ENCODE measurements at places on chromosomes 4 and X. TPM values are rescaled to one million over a fixed set of nuclear protein-coding genes. Genes with fewer than 3 reads are reported as not detected.

- DNase-seq = no peak
Observed at GRCh38 chr4:182778222-182778982, 138.8 kb downstream of the DCTD start.

SULT1B1 gene
- total RNA-seq = 2.4 TPM

ARHGAP10 gene
- total RNA-seq = 53.9 TPM

- no peak for DNase-seq
Observed at GRCh38 chrX:39492497-39493162, 605.1 kb downstream of the BCOR start.

DNA sequence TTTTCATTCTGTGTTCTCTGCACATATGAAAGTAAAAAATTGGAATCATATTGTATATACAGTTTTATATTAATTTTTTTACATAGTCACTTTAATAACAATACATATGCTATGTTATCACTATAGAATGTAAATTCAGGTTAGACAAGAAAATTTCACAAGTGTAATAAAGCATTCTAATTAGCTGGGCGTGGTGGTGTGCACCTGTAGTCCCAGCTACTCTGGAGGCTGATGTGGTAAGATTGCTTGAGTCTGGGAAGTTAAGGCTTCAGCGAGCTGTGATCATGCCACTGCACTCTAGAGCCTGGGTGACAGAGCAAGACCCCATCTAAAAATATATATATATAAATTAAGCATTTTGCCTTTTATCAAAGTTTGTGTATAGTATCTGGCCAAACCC is 95.7 kb downstream of the ANXA3 start:
- DNase-seq = no peak

HMGN5 gene
- total RNA-seq = 5.3 TPM

DNA sequence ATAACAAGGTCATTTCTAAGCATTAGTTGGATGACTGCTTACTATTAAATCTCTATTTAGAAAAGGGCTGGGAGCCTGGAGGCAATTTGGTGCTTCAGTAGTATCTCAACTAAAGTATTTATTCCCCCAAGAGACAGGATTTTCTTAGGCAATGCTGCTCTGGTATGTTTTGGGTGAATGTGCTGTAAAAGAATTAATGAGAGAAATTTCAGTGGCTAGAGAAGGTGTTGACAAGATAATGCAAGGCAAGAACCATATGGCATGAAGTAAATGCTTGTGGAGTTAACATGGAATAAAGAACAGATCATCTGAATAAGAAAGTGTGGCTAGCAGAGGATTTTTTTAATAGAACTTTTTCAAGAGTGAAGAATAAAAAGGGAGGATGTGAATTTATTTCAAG is 3.9 kb downstream of the CYP2U1 start:
- DNase-seq = no peak

GAGE2A gene
- not detected for total RNA-seq

KCND1 gene
- total RNA-seq = 3.2 TPM

HADH gene
- total RNA-seq = 32.0 TPM

- no peak for DNase-seq
Observed at GRCh38 chr4:30904588-30904987, 184.4 kb downstream of the PCDH7 start.

- no peak for DNase-seq
Observed at GRCh38 chr4:188214861-188215260, 75.6 kb downstream of the TRIML1 start.

DNA sequence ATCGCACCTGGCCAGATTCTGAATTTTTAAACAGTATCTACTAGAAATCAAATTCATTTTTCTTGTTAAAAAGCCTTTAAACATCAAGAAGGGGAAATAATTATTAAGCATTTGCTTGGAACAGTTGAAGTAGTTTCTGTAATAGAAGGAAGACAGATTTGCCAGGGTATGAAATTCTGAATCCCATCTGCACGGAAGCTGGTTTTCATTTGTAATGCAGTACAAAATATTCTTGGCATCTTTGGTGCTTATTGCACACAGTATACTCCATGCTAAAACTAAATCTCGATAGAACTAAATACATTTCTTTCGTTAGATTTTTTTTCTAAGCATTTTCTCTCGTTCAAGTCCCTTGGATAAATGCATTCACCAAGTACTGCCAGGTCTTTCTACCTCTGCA is 25.3 kb downstream of the TRIM2 start:
- no peak for DNase-seq

- no peak for DNase-seq
Observed at GRCh38 chrX:155876704-155877103, 4.4 kb upstream of the VAMP7 start.

POU3F4 gene
- not detected for total RNA-seq

DNA sequence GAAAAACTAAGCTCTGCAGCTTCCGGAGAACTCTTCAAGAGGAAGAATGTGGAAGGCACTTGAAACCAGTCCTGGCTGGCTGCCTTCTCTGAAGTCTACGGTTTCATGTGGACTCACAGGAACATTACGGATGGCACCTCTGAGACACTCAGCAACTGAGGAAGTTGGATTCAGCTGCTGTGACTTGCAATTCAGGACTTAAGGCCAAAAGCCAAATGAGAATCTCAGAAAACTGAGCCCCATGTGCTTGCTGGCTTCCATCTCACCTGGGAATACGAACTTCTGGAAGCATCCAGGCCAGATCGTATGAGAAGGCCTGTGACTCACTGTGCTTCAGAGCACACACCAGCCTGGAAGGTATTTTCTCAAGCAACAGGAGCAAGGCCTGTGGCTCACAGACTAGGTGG is 107.8 kb upstream of the GPC4 start:
- no peak for DNase-seq

UNC5C gene
- 21.6 TPM for total RNA-seq

- no peak for DNase-seq
Observed at GRCh38 chr4:88629826-88630225, 37.5 kb downstream of the HERC3 start.

GRCh38 chr4:166312166-166312565 is 439.1 kb downstream of the TLL1 start:
- DNase-seq = no peak

TCEAL7 gene
- 90.0 TPM for total RNA-seq

GRCh38 chr4:141599853-141600252 is 36.5 kb upstream of the IL15 start:
- no peak for DNase-seq

DNA sequence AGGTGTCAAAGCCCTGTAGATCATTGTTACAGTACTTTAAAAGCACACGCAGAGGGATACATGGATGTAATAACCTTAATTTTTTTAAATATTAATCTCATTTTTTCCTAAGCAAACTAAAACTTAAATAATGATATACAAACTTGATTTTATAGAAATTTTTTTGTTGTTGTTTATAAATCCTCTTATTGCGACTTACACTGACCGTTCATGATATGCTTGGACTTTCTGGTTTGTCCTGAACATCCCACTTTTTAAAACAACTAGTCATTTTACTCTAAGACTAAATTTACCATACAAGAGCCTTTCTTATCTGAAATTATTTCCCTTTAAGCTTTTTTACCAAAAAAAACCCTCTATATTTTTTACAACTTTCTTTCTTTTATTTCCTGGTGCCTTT is 2106.0 kb downstream of the PCDH7 start:
- no peak for DNase-seq

GRCh38 chrX:67044866-67045265 is 406.0 kb upstream of the EDA2R start:
- no peak for DNase-seq

- no peak for DNase-seq
Observed at GRCh38 chr4:14856934-14857235, 145.4 kb upstream of the CPEB2 start.

GRCh38 chr4:184310171-184310567 is 92.5 kb upstream of the ENPP6 start:
- DNase-seq = no peak

DNA sequence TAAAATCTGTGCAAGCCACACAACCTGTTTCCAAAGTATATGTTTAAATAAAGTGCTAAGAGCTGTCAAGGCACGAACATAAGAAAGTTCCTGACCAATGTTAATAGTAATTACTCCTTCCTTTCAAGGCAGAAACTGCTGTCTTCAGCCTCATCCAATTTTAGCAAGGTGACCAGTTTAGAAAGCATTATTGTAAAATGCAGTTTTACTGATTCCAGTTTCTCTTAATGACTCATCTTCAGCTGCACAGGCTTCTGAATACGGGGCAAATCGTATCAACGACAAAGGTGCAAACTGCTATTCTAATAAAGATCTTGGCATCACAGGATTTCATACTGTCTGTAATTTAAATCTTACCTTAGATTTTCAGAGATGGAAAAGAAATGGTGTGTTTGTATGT is 87.5 kb downstream of the PPP3CA start:
- DNase-seq = no peak

GRCh38 chr4:173958445-173958844 is 325.0 kb downstream of the FBXO8 start:
- no peak for DNase-seq

GRCh38 chr4:73702796-73703287 is 37.5 kb upstream of the CXCL8 start:
- DNase-seq = no peak

DNA sequence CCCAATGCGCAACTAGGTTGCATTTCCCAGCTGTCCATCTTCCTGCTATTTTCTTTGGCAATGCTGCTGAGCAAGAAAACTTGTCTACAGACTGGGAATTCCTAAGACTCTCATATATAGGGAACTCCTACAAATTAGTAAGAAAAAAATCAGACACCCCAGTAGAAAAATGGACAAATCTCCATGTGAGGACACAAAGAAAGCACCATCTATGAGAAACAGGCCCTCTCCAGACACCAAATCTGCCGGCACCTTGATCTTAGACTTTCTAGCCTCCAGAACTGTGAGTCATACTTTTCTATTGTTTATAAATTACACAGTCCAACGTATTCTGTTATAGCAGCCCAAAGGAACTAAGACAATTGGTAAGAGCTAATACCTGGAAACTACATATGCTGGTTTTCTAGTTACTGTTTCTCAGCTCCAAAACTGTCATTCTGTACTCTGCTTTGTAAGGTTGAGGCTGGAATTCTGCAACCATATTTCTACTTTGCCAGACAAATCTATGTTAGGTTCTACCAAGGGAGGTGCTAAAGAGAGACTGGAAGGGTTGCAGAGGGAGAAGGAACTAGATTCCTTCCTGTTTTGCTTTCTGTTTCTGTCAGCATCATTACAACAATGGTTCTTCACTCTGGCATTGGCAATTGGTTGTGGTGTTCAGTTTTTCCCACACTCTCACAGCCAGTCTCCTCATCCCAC is 35.7 kb upstream of the FAM241A start:
- DNase-seq = no peak

- no peak for DNase-seq
Observed at GRCh38 chr4:147088146-147088545, 142.5 kb upstream of the TTC29 start.

DNA sequence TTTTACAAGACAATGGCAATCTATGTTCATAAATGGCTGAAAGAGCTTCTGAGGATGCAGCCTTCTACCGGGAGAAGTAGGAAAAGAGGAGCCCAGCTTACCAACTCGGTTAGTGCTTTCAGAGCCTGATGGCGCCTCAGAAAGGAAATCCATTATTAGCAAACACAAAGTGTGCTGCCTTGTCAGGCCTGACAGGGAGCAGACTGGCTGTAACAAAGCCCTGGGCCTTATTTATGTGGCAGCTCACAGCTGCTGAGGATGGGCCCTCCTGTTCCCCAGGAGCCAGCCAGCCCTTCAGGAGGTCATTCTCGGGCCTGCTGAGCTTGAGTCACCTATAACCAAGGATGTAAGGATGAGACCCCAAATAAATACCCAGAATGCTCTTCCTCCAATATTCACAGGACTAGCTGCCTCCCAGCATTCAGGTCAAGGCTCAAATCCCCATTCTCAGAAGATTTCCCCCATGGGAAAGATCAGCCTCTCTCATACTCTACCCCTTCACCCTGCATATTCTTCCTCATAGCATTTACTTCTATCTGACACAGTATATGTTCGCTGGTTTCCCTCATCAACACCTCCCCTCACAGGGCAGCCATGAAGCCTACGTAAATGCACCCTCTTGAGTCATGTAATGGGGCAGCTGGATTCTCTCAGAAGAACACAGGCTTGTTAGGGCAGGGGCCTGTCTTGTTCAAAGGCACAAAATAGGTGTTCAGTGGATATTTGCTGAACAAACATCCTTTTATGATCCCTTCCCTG is 227.0 kb upstream of the RASGEF1B start:
- DNase-seq = no peak

DNA sequence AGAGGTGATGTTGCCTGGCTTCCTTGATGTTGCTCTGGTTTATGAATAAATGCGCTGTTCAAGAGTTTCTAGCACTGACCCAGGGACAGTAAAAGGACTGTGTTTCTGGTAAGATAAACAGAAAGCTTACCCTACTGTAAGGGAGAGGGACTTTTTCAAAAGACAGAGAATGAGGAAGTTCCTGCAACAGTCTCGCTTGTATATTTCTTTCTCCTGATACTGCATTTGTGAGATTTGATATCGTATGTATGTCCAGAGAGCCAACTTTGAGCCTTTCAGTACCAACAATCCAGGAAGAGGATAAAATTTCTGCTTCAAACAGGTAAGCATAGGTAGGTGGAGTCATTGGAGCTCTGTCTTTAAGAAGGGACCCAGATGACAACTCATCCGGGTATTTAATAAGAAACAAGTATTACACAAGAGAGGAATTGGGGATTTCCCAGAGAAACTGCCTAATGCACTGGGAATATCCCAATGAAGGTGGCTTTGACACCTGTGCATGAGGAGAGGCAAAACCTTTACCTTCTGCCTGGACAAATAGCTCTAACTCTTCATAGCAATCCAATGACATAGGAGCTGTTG is 773 bp downstream of the DAPP1 start:
- no peak for DNase-seq

DNA sequence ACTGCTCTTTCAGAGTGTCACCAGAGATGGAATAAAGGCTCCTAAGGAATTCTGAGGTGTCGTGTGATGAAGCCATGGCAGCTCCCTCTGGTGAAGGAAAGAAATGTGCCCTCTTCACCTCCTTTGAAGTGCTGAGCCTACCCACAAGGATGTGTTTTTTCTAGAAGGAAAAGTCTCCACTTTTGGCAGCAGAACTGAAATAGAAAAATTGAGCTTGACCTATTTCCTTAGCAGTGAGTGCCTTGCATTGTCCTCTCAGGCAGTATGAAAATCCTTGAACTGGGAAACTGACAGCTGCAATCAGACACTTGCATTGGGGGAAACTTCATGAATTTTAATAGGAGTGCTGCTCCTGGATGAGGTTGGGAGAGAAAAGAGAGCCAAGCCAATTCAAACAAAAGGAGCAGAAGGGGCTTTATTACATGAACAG is 95.2 kb downstream of the DCLK2 start:
- no peak for DNase-seq
